ENCODE measurements at places on chromosomes 5 and 9.

GRCh38 chr9:36873247-36873875, 160.7 kb downstream of the PAX5 start:
- peak; percentile 13 for DNase-seq

GRCh38 chr9:33475357-33475756, 1.6 kb upstream of the NOL6 start:
- DNase-seq: no peak

GRCh38 chr9:98732091-98732490, 23.4 kb upstream of the GABBR2 start:
- no peak for DNase-seq

GRCh38 chr5:87432460-87432859, 19.7 kb upstream of the CCNH start:
- DNase-seq: no peak

GRCh38 chr5:67063791-67064190, 132.8 kb downstream of the CD180 start:
- no peak for DNase-seq

GRCh38 chr9:72506615-72507014, 14.8 kb upstream of the TMC1 start:
- DNase-seq: no peak

DNA sequence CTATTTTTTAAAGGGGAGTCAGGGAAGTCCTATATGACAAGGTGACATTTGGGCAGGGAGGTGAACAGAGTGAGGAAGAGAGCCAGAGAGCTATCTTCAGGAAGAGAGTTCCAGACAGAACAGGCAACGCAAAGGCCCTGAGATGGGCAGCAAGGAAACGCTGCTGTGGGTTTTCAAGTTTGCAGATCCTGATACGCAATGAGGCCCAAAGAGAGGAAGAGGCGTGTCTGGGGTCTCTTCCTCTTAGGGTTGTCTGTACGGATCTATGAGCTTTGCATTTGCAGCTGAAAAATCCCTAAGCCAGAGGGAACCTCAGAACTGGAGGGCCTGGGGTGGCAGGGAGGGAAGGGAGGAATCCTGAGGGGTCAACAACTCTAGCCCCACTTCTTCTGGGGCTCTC, 13.6 kb downstream of the FAT2 start:
- no peak for DNase-seq

GRCh38 chr9:76516350-76516749, 57.4 kb downstream of the GCNT1 start:
- no peak for DNase-seq

DNA sequence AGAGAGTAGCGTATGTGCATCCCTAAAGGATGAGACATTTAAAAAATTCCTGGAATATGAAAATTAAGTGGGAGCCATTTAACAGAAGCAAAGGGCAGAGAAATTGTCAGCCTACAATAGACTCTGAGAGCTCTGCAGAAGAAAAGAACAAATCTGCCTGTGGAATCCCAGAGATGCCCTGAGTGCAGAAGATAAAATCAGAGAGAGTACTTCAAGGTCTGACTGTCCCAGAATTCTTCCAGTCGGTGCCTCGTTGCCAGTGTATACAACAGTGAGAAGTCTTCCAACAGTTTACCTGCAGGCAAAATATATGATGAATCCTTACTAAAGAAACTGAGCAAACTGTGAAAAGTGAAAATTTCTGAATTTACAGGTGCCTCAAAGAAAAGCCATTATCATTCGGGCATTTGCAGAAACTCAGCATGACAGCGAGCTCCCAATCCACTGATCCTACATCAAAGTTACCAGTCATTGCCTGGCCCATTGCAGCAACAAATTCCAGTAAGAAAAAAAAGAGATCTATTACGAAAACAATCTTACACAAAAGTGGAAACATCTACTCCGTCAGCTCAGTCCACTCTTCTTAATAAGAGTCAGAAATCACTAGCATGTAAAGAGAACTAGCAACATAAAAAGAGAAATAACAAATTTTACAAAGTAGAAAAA, 92.8 kb upstream of the VCAN start:
- DNase-seq: no peak

DNA sequence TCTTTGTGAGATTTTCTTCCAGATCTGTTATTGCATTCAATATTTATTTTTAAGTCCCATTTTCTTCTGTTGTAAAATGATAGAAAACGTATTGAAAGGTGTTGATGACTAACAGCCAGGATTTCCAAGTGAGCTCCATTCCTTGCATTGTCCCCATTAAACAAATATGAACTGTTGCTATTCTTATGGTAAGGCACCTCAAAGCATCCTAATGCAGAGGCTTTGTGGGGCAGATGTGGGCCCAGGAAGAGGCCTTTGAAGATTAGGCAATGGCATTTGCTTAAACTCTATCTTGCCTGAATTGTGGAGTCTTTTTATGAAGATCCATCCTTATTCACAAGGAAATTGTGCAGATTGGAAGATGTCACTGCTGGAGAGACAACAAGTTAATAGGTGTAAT, 38.9 kb downstream of the NTRK2 start:
- no peak for DNase-seq

DNA sequence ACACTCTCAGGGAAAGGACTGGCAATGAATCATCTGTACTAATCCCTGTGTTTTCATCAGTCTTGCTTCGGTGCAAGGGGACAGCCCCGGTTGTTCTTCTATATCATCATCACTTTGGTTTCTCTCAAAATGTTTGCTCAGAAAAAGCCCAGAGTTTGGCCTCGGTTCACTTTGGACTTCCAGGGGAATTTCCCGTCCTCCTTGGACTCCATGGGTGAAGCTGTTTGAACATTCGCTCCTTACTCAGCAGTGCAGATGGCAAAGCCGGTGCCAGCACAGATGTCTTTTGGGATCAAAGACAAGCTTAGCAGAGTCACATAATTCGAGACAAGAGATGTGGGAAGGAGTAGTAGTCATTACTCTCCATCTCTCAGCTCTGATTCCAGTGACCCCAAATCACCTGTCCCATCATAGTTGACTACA, 69.8 kb upstream of the TNFSF8 start:
- no peak for DNase-seq

GRCh38 chr5:128480158-128480557, 57.9 kb downstream of the FBN2 start:
- DNase-seq: no peak

Measured in smooth muscle cell of the brain vasculature (primary cell).